GM04503 (cell line): ENCODE measurements at places on chromosomes 4 and X.

DNA sequence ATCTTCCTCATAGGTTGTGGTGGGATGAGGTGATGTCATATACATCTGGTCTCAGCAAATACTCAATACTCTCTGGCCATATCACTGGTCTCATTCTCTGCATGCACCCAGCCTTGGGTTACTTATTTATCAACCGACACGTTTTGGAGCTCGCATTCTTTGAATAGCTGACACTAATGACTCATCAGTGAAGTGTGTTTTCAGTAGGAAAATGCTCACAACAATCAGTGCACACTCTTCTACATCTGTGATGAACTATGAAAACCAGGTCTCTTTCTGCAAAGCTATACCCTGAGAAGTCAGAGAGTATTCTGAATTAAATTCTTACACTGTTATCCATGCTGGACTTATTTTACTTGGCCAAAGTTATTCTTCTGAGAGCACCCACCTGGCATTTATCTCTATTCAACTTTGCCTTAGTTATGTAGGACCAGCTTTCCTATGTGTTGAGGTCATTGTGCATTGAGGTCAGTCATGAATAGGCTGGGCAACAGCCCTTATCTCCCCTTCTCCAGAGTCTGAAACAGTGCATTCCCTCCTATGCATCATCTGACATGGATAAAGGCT is 58.7 kb upstream of the DHX15 start:
- DNase-seq = peak; percentile 54

DNA sequence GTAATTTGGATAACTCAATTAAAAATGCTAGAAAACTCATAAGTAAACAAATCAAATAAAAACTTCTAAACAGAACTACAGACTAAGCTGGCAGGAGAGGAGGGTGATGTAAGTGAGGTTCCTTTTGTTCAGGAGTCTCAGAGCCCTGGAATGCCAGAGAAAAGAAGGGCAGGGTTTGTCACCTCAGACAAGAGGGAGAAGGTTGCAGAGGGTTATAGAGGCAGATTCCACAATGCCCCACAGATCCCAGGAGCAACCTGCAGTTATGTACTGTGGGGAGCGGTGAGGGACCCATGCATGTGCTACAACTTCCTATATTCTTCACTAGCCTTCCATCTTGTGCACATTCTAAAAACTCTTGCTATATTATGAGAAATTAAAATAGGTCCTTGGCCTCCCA is 129.7 kb downstream of the CFAP299 start:
- no peak for DNase-seq

DNA sequence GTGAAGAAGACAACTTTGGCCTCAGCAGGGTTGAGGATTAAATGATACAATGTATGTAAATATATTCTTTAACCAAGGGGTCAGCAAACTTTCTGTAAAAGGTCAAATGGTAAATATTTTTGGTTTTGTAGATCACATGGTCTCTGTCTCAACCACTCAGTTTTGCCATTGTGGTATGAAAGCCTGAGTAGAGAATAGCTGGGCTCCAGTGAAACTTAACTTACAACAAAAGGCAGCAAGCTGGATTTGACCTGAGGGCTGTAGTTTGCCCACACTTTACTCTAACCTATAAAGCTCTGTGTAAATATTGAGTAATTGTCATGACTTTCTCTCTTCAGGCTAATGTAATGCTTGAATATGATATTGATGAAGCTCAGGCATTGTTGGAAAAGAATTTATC is 19.6 kb downstream of the VBP1 start:
- DNase-seq = no peak

- no peak for DNase-seq
Observed at GRCh38 chr4:104064646-104065577, 345.1 kb upstream of the TACR3 start.

GRCh38 chr4:8044244-8044643 is 104.6 kb upstream of the AFAP1 start:
- DNase-seq = no peak

- no peak for DNase-seq
Observed at GRCh38 chrX:9320940-9321339, 143.9 kb upstream of the TBL1X start.

DNA sequence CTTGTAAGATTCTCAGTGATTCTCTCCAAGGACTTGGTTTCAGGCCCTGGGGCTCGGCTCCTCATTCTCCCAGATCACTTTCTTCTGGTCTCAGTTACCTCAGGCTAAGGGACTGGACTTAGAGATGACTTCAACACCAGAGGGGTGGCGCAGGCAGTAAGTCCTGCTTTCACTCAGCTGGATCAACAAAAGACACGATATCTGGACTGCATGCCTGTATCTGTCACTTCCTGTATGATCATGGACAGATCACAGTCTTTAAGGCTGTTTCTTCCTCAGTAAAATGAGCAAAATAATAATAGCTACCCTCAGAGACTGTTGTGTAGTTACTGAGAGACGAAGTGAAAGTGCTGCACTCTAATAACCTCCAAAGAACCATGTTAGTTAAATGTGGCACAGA is 19.5 kb upstream of the CXCR3 start:
- DNase-seq = peak; percentile 5

GRCh38 chr4:16590797-16591196 is 307.6 kb downstream of the LDB2 start:
- DNase-seq = no peak

GRCh38 chr4:3269991-3270611 is 21.1 kb downstream of the MSANTD1 start:
- no peak for DNase-seq

GRCh38 chrX:47637546-47638195 is 7.9 kb upstream of the CFP start:
- DNase-seq = no peak

GRCh38 chrX:154371789-154372300 is 2.6 kb downstream of the FLNA start:
- DNase-seq = no peak

DNA sequence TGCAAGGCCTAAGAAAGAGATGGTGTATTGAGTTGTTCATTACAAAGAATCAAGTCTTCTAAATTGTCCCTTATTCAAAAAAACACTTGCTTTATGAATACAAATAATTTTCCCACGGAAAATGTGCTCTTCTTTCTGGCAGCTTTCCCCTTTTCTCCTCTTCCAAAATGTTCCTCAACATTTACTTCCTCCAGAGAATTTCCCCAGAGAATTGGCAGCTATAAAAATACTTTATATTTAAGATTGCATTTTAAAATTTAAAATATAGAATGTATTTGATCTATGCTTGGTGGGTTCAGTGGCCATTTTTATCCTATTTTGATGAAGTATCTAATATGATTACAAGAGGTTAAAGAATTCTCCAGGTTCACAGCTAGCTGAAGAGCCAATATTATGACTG is 521.0 kb downstream of the IQCM start:
- no peak for DNase-seq
